NCI-H1436 (cell line): ENCODE measurements at places on chromosomes 2 and 18.
A peak's percentile ranks its signal among the peaks of the same experiment; 100 is the strongest.

GRCh38 chr2:219687882-219688559 is 60.6 kb downstream of the SLC4A3 start:
- no peak for DNase-seq

DNA sequence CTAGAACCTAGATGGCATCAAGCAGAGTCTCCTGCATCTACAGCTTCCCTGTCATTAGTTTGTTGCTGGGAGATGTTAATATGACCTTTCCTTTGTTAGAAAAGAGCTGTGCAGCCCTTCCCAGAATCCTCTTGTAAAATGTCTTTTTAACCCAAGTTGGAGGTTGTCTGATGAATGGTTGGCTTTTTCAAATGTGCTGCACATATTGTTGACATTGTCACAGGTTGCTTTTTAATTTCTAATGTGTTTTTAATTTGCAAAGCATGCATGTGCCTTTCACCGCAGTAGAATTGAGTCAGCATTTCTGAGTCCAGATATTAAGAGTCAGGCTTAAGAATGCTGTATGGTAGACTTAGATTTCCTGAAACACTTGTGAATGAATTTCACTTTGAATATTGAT is 120.8 kb downstream of the GREB1L start:
- DNase-seq = no peak

DNA sequence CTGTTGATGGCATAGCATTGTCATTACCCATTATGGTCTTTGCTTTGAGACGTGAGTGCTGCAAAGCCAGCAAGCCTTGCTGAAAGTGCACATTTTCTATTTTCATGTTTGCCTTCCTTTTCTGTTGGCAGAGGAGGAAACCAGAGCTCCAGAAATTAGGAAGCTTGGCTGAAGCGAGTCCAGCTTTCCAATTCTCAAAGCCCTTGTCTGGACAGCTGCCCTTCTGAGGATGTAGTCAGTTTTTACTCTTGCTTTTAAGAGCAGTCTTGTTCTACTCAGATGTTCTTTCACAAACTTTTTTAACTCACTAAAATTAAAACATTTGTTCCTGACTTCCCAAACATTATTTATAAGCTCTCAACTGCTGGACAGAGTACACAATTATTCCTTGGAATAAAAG is 93.8 kb downstream of the ICOS start:
- DNase-seq = no peak

GRCh38 chr2:31956312-31956711 is 54.5 kb downstream of the MEMO1 start:
- DNase-seq = no peak

GRCh38 chr2:223365158-223365679 is 236.9 kb downstream of the SCG2 start:
- no peak for DNase-seq

DNA sequence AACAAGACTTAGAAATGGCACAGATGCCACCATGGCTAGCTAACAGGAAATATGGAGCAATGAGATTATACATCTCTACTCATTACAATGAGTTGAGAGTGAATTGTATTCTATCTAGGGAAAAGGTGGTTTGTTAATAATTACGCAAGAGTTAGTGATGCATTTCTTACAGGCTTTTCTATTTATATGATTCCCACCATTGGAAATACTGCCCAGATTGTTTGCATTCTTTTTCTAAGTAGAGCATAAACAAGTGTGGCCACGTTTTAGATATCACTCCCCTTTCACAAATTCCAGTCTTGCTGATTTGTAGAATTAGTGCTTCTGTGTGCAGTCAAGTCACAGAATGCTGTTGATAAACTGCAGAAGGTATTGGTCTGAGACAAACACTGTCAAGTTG is 56.6 kb downstream of the ZNF804A start:
- DNase-seq = no peak

DNA sequence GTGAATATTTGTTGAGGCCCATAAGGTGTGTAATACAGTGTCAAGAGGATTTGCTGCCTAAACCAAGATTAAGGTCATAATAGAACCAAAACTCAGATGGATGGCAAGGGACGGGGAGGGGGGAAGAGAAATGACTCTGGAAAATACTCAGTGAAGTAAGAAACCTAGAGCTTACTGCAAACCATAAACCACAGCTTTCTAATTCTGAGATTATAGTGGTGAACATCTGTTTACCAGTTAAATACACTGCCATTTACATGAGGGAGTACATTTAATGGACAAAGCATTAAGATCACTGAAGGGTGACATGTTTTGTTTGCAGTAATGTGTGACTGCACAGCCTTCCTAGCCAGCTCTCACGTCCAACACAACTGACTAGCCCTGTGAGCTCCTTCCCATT is 19.8 kb downstream of the EVX2 start:
- no peak for DNase-seq

- no peak for DNase-seq
Observed at GRCh38 chr2:28539118-28539541, 43.3 kb downstream of the PLB1 start.

GRCh38 chr2:36798724-36799123 is 102.2 kb downstream of the VIT start:
- DNase-seq = no peak

GRCh38 chr18:37987901-37988300 is 422.3 kb upstream of the CELF4 start:
- peak; percentile 87 for DNase-seq

DNA sequence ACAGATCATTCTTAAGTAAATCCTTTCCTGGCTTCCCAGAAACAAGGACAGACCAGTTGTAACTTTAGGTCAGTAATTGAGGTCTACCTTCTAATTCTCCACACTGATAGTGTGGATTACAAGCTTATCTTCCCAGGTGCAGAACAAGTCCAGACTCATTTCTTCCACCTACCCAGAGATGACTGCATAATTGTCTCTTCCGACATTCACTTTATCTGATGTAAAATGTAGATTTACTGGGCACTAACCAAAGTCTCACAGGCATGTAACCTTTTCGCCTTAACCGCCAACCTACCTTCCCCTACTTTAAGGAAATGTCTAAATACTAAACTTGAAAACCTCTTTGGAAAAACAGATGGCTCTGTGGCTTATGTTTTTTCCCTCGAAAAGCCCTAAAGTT is 96.2 kb downstream of the NCK2 start:
- no peak for DNase-seq

GRCh38 chr2:205687641-205687956 is 5.3 kb downstream of the NRP2 start:
- DNase-seq = no peak

GRCh38 chr2:63743982-63744966 is 97.4 kb upstream of the UGP2 start:
- no peak for DNase-seq

DNA sequence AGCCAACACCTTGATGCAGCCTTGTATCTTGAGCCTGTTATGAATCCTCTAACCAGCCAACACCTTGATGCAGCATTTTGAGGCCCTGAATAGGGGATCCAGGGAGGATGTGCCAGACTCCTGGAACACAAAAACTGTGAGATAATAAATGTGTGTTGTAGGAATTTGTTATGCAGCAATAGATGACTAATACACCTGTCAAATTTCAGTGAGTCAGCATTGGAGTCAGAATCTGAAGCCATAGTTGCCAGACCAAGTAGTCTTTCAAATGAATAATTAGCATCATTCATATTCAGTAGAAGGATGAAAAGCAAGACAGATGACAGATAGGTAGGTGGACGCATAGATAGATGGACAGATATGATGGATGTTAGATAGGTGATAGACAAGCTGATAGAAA is 942.5 kb upstream of the SLC39A10 start:
- no peak for DNase-seq

DNA sequence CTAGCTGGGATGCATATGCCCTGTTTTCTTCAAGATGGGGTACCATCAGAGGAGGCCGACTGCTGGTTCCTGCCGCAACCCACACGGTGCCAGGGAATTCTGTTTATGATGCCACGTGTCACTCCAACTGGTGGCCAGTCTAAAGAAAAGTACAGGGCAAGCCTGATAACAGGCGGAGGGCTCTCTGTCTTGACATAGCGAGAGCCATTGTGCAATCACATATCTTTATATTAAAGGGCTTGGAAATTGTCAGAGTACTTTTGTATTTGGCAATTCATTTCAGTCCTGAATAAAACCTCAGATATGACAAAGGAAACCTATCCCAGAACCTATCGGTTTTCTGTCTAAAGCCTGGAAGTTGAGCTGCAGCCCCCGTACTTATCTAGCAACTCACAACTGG is 768.4 kb downstream of the TDRD15 start:
- DNase-seq = no peak

- no peak for DNase-seq
Observed at GRCh38 chr18:52995875-52996274, 655.9 kb downstream of the DCC start.

- DNase-seq = no peak
Observed at GRCh38 chr2:176758426-176758825, 454.2 kb upstream of the HNRNPA3 start.

DNA sequence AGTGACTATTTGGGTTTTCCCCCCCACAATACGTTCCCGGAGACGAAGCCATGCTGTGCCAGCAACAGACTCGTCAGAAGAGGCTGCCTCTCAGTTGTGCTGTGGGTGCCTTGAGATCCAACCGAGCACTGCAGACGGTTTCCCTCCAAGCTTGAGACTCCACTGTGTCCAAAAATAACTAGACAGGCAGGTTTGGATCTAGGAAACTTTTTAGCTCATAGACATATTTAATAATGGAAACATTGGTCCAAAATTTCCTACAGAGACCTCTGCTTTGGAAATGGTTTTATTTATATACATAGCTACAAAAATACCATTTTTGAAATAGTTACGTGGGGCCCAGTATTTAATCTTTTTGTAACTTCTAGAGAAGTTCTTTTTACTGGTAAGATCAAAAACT is 63.1 kb upstream of the SPATS2L start:
- no peak for DNase-seq

- DNase-seq = no peak
Observed at GRCh38 chr2:10777111-10777841, 35.3 kb downstream of the PDIA6 start.

DNA sequence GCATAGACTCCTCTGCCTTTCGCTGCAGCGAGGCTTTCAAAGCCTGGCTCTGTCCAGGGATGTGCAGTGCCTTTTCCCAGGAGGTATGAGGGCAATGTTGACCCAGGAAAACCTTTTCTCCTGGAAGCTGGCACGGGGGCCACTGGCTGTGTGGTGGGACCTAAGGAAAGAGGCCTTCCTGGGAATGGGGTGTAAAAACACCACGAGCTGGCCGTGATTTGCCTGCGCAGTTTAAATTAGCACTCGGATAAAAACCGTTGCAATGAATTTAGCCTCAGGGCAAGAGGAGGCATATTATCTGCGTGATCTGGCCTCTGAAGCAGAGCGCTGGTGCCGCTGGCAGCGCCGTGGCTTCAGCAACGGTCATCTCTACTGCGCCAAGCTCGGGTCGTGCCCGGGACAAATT is 3.0 kb downstream of the OSR1 start:
- DNase-seq = no peak

DNA sequence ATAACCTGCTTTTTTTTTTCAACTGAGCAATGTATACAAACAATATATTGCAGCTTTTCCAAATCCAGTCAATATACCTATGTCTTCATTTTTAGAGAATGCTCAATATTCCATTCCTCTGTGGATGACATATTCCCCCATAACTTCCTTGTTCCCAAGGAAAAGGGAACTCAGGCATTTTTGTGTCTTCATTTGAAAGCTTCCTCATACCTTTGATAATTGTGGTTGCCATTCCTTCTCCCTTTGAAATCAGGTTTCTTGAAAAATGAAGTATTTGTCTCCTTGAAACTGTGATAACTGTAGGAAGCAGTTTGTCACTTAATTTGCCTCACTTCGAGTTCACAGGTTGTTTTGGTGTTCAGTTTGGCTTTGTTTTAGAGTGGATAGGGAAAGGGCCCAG is 13.5 kb downstream of the ELAC1 start:
- no peak for DNase-seq

DNA sequence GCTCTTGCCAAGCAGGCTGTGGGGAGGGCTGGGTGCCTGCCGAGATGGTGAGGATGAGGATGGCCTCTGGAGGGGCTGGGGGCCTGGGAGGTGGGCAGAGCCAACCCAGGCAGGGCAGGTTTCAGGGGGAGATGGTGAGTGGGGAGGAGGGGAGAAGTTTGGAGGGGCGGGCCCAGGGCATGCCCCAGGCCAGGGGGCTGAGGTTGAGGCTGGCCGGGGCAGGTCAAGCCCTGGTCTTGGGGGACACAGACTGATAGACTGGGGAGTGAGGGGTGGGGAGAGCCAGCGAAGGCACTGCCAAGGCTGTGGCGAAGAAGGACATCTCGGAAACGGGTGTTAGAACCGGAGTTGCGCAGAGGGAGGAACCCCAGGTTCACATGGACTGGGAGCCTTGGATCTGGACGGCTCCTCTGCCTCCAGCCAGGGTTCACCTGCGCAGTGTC is 12.6 kb downstream of the CAPN10 start:
- DNase-seq = no peak

DNA sequence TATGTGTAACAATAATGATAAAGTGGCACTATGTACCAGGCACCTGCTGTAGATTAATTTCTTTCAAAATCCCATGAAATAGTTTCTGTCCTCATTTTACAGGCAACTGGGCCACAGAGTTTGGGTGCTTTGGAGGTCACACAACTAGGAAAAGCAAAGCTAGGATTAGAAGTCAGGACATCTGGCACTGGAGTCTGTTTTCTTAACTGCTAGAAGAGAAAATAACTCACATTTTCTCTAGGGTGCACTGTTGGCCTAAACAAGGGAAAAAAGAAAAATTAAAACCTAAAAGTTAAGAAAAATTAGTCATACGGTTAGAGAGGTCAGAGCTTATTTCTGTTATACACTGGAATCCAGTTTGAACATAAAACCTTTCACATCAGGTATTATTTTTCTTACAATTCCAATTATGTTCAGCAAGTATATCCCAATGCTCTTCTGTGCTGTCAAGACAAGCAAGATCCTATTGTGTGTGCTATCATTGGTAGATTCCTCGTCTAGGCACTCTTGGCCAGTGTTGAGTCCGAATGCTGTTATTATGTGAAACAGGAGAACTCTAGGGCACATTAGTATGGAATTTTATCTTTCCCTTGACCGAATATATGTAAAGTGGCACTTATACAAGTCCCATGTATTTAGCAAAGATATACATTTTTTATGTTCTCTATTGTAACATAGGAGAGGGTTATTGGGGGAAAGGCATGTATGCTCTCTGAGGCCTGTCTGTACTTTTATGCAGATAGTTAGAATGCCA is 1.5 kb upstream of the OSGEPL1 start:
- DNase-seq = no peak

GRCh38 chr2:62363166-62363565 is 142.8 kb downstream of the TMEM17 start:
- no peak for DNase-seq

- DNase-seq = no peak
Observed at GRCh38 chr2:238702276-238703052, 145.4 kb upstream of the TWIST2 start.

GRCh38 chr2:126933711-126934091 is 35.0 kb downstream of the TEX51 start:
- DNase-seq = no peak
